ENCODE measurements at places on chromosomes 7 and 10. TPM values are rescaled to one million over a fixed set of nuclear protein-coding genes. Genes with fewer than 3 reads are reported as not detected.
A peak's percentile ranks its signal among the peaks of the same experiment; 100 is the strongest.

- H3K27ac ChIP-seq, result no peak overlapping the region
- no peak for DNase-seq
- H3K4me3 ChIP-seq, result peak overlapping the region; percentile 28
- H3K36me3 ChIP-seq, result no peaks in the 10 kb centered on the region
These were observed 1.2 kb downstream of the DLG5 start for GRCh38 chr10:77925410-77925794.

DNA sequence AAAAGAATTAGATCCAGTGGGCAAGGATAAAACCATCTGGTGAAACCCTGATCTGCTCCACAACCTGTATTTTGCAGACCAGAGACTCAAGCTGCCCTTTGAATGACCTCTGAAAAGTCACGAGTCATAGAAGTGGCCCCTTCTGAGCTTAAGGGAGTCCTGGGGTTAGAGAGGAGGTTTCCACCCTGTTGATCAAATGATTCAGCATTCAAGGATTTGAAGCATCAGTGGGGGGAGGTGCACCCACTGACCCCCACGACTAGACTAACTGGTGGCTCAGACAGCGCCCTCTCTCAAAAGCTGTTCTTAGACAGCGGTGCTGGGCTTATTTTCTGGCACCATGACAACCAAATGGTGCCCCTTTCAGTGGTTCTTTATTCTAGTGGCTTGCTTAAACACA is 44.3 kb downstream of the PLCE1 start:
- H3K36me3 ChIP-seq, result no peaks in the 10 kb centered on the region
- no peaks in the 10 kb centered on the region for H3K4me1 ChIP-seq
- H3K27me3 ChIP-seq, result no peaks in the 10 kb centered on the region
- no peak overlapping the region for H3K4me3 ChIP-seq

- H3K27ac ChIP-seq, result no peak overlapping the region
- H3K4me3 ChIP-seq, result no peak overlapping the region
- peaks cover 8% of the 10 kb centered on the region for H3K36me3 ChIP-seq
- DNase-seq, result peak; percentile 50
- H3K27me3 ChIP-seq, result no peaks in the 10 kb centered on the region
These were observed 10.6 kb downstream of the DNAJB6 start for GRCh38 chr7:157347217-157347904.

GRCh38 chr7:97001656-97002554 is 3.4 kb upstream of the DLX6 start:
- H3K27ac ChIP-seq, result no peak overlapping the region
- peaks cover 81% of the 10 kb centered on the region for H3K27me3 ChIP-seq
- peaks cover 18% of the 10 kb centered on the region for H3K4me1 ChIP-seq
- DNase-seq, result no peak

GRCh38 chr7:105703207-105703930 is 122.1 kb upstream of the EFCAB10 start:
- DNase-seq, result no peak
- H3K4me1 ChIP-seq, result peaks cover 14% of the 10 kb centered on the region
- H3K4me3 ChIP-seq, result no peak overlapping the region
- H3K27me3 ChIP-seq, result no peaks in the 10 kb centered on the region
- H3K27ac ChIP-seq, result no peak overlapping the region

DNA sequence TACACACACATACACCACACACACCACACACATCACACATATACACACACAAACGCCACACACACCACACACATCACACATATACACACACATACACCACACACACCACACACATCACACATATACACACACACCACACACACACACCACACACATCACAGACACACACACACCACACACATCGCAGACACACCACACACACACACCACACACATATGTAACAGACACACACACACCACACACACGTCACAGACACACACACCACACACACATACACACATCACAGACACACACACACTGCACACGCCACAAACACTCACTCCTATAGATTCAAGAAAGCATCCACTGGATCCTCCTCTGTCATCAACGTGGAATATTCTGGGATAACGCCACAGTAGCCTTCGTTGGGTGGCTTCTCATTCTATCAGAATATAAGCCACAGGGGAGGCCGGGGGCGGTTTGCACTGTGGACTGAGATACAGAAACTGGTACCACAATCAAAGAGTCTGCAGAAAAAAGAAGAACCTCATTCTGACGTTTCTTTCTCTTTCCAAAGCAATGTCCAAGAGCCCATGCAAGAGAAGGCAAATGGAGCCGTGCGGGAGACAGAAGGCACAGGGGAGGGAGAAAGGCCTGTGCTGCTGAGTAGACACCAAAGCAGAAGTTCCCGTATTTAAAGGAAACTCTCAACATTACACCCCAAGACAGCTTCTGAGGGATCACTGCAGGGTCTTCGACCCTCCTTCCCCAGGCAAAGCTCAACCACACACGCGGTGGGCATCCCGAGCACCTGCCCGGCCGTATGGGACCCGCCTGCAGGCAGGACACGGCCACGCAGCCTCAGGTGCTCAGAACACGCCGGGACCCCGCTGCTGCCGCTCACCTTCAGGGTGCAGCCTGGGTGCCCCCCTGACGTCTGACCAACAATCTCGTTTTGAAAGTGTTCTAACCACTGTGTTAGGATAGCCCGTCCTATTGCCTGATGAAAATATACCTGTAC is 321.2 kb downstream of the DNAJB6 start:
- no peak for DNase-seq
- H3K4me3 ChIP-seq, result no peak overlapping the region
- H3K27me3 ChIP-seq, result no peaks in the 10 kb centered on the region
- H3K36me3 ChIP-seq, result no peaks in the 10 kb centered on the region
- no peak overlapping the region for H3K27ac ChIP-seq
- peaks cover 12% of the 10 kb centered on the region for H3K4me1 ChIP-seq

DNA sequence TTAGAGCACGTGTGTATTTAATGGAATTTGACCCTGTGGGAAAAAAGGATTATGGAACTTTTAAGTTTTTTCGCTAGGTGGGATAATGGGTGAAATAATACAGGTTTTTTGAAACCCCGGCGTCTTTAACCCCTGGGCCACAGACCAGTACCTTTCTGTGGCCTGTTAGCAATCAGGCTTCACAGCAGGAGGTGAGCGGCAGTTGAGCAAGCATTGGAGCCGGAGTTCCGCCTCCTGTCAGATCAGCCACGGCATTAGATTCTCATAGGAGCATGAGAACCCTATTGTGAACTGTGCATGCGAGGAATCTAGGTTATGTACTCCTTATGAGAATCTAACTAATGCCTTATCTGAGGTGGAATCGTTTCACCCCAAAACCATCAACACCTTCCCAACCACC is 28.6 kb downstream of the WAC start:
- no peaks in the 10 kb centered on the region for H3K27me3 ChIP-seq
- no peak for DNase-seq
- H3K27ac ChIP-seq, result no peak overlapping the region
- H3K4me1 ChIP-seq, result peaks cover 74% of the 10 kb centered on the region
- peaks cover 48% of the 10 kb centered on the region for H3K36me3 ChIP-seq

DNA sequence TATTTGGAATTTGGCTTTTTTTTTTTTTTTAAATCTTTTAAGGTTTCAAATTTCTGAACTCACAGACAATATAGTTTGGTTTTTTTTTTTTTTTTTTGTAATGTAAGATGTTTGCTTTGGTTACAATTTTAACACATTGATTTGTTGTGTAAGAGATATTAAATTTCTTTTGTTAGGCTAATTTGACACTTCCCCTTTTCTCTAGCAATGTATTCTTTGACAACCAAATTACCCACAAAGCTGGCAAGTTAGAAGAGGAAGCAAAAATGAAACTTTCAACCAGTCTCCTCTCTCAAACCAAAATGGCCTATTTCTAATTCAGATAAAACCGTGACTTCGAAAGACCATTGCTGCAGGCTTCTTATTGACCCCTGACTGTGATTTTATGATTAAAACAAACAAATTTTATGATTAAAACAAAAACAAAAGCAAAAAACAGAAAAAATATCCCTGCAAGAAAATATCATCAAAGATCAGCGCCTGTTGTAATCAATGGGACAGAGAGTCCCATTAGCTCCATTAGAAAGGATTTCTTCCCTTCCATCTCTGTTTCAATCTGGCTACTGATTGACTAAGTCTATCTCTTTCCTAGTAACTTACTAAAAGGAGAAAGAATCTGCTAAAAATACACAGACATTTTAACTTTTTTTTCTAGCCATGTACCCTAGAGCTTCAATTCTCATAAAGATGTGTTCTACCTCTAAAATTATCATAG is 489.2 kb downstream of the MDFIC start:
- peaks cover 1% of the 10 kb centered on the region for H3K27me3 ChIP-seq
- H3K27ac ChIP-seq, result no peak overlapping the region
- no peak overlapping the region for H3K4me3 ChIP-seq
- peaks cover 7% of the 10 kb centered on the region for H3K4me1 ChIP-seq
- no peak for DNase-seq

The PTPRE gene
- 29.4 TPM for total RNA-seq

The COL28A1 gene
- total RNA-seq, result not detected

Measured in activated CD4-positive, alpha-beta memory T cell treated with anti-CD3 and anti-CD28 coated beads for 36 hours (primary cell).